ENCODE measurements at places on chromosomes 16 and 17.
A peak's percentile ranks its signal among the peaks of the same experiment; 100 is the strongest.

DNA sequence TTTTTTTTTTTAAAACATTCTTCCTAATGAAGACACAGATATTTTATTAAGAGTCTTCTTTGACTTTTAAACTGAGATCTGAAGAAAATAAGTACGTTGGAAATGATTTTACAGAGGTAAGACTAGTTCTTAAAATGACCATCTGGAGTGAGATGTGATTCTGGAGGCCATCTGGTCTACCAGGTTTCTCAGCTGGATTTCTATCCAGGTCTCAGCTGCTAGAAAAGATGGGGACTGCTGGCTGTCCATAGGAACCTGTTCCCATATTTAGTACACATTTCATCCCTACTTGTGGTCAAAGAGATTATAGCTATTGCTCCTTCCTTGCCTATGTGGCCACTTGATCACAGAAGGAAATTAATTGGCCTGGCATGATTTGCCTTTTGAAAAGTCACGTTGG, 12.2 kb downstream of the PMFBP1 start:
- no peak for DNase-seq

DNA sequence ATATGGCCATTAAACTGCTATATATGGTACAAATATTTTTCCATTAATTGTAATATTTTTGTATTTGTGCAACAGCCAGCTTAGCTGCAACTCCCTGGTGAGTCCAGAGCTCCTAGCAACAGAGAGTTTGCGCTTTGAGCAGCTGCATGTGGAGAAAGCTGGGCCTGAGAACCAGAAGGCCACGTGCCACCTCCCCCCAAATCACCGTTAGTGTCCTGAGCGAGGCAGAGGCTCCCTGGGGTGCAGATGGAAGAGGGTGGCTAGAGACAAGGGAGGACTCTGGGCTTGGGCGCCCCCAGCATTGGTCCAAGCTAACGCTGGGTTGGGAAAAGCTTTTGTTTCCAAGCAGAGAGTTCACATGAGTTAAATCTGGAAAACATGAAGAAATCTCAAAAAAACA, 41.6 kb downstream of the HSBP1 start:
- no peak for DNase-seq

- no peak for DNase-seq
Measured at GRCh38 chr17:51128076-51128475, 7.4 kb upstream of the SPAG9 start.

DNA sequence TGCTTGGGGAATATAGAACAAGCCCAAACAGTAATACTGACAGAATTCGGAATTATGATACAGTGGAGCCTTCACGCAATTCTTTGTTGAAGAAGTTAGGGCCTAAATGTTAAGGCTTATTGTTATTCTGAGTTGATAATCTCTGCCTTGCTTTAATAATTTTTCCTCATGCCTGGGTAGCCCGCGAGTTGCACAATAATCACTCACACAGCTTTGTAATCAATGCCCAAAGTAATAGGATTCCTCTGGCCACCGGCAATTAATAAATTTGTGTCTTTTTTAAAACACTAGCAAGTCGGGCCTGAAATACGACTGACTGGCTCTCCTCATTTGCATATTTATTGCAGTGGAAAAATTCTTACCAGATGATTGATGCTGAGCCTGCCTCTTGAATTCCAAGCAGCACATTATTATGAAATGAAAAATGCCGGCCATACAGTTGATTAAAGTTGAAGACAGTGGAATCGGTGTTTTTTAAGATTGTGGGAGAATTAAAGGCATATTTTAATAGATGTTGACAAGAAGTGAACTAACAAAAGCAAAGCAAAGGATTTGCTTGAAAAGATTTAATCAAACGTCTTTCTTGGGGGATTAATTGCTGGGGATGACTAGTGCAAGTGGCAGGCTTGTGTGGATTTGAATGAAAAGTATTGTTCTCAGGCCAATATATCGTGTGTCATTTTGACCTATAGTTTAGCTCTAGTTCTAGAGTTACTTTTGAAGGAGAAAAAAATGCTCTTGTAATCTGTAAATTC, 30.2 kb downstream of the AATF start:
- DNase-seq, result no peak

GRCh38 chr16:55282441-55282840, 41.6 kb upstream of the IRX6 start:
- DNase-seq, result no peak

DNA sequence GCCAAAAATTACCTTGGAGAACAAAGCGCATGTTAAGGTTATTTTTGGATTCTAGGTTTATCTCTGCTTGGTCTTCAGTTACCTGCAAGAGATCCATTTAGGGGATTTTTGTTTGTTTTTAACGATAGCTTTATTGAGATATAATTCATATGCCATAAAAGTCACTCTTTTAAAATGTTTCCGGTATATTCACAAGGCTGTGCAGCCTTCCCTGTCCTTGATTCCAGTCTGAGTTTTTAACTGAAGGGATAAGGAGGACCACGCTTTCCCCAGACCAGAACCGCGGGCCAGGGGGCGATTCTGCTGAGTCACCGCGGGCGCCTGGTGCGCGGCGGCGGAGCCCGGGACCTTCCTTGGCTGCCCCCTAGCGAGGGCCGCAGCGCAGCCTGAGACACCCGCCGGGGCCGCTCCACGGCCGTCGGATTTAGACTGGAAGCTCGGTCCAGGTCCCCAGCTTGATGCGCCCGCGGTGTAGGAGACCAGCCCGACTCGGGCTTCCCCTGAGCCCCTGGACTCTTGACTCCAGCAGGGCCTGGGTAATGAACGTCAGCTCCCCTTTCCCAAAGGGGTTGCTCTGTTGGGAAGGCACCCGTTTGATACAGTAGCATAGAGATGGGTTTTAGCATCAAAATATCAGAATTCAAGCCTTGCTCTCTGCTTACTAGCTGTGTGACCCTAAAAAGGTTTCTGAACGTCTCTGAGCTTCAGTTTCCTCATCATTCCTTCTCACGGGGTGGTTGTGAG, 50.0 kb upstream of the STH start:
- peak; percentile 69 for DNase-seq

GRCh38 chr16:87101903-87102302, 215.3 kb downstream of the C16orf95 start:
- no peak for DNase-seq

GRCh38 chr16:9970796-9971195, 211.4 kb downstream of the GRIN2A start:
- DNase-seq, result no peak

- no peak for DNase-seq
Measured at GRCh38 chr16:71628810-71629209, 2.8 kb downstream of the MARVELD3 start.

DNA sequence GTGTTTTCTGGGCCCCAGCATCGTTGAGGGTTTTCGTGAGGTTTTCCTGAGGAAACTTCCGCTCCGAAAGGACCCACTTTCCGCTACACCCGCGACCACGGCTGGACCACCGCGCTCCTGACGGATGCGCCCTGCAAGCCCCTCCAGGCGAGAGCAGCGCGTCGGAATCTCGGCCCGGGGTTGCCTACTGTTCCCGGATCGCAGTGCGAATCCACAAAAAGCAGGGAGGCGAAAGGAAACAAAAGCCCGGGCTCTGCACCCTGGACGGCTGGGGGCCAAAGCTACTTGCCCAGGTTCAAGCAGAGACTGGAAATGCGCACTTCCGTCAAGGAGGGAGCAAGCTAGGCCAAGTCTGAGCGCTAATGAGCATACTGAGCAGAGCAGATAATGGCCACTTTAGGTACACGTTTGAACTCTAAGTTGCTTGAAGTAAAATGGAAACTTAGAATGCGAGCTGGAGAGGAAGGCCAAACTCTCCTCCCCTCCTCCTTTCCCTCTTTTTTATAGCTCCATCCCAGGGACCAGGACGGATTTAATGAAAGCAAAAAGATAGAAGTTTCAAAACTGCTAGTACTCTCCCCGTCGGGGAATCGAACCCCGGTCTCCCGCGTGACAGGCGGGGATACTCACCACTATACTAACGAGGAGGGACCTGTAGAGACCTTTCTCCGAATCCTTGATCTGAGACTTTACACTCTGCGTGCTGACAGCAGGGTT, 11.4 kb upstream of the AURKB start:
- peak; percentile 93 for DNase-seq

- peak; percentile 88 for DNase-seq
Measured at GRCh38 chr17:7436556-7437368, 1.5 kb downstream of the TMEM102 start.

DNA sequence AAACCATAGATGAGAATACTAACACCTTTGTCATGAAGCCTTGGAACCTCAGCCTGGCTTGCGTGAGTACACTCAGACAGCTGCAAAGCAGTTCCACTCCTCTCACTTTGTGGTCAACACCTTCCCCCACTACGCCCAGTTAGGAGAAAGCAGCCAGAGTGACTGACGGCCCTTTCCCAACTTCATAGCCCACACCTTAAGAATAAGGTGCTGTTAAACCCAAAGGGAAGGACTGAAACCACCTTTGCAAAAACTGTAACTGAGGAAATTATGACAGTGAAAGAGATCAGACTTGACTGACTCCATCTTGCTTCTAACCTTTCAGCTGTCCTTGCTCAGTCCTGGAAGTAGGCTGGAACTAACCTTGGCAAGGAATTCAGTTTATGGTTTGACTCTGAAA, 13.7 kb downstream of the N4BP1 start:
- DNase-seq, result no peak

Data from tibial artery (tissue), 4 donors.